ENCODE measurements at places on chromosomes 4 and X.

DNA sequence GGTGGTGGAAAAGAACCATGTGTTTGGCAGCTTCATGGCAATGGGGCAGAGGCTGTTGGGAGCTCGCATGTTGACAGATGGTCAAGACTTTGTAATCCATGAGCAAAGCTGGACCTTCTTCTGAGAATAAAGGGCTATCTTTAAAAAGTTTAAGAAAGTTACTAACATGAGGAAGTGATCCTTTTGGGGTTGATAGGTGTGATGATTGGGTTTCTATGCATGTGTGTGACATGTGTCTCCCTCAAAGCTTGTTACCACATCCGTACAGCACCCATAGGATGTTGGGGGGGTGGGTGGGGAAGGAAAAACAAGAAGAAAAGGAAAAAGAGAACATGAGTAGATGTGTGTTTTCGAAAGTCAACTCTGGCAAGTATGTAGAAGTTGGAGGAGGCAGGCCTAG lies 123.0 kb upstream of the TLR3 start:
- no peak for DNase-seq

GRCh38 chr4:16142598-16143310 lies 58.9 kb upstream of the PROM1 start:
- no peak for DNase-seq

DNA sequence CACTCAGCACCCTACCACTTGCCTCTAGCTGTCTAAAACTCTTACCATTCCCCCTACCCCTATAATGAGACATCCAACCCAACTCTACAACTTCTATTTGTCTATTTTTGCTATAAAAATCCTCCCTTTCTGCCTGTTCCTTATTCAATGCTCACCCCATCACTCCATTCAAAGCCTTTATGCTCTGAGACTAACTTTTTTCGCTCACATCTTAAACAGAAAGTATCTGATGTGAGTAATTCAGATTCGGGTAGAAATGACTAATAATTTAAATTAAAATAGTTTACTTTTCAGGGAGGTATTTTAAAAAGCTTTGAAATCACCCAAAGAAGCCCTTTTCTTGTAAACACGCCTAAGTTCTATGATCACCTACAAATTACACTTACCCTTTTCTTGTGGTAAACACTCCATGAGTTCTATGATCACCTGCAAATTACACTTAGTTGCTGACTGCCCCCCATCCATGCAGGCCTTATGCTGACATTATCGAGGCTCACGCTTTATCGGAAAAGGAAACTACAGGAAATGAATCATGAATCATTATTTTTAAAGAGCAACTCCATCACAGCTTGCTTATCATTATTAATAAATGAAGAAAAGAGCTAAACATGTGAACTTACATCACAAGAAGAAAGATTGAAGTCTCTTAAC lies 168.7 kb upstream of the PPP1R2C start:
- DNase-seq = no peak

DNA sequence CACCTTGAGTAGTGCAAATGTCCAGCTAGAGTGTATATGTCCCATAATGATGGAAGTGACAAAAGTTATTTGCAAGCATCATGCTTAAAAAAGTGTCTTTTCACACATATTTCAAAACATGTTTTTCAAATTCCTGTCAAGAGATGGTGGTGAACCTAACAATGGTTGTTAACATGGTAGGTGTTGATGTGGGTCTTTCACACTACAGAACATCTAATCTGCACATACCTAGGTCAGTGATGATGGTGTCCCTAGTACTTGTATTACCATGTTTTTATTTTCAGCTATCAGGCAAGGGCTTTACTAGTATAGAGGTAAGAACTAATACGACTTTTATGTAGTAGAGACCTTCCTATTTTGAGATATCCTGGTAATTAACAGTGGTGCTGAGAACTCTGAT lies 3.4 kb upstream of the ATXN3L start:
- no peak for DNase-seq

DNA sequence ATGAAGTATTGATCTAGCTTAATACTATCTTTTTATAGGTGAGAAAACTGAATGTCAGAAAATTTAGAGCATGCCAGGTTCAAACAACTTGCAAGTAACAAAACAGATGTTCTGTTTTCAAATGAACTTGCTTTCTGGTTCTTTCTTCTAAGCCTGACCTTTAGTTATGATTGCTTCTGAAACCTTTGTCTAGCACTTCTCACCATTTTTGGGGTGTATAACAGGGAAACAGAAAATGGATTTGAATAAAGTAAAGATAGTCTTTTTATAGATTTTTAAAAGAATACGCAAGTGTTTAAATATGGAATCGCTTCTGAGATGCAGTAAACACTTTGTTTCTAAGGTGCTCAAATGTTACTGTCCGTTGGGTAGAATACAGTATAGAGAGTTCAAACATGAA lies 687.2 kb upstream of the CPEB2 start:
- no peak for DNase-seq

DNA sequence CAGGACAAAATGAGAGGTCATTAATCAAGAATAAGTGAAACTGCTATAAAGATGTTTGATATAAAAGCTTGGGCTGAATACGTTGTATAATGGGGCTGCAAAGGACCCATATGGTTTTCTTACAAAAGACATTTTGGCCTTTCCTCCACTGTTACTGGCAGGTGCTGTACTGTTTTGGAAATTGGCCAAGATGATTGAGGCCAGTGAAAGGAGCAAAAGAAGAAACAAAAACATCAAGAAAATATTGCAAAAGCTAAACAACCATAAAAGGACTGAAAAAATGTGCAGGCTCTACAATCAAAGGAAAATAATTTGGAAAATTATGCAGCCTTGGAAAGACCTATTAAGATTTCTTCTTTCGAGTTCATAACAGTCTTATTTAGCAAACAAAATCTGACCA lies 222.2 kb upstream of the PPP1R2C start:
- no peak for DNase-seq

GRCh38 chr4:10120943-10121567 lies 4.5 kb upstream of the WDR1 start:
- no peak for DNase-seq

GRCh38 chrX:153333266-153333665 lies 687 bp upstream of the ZNF275 start:
- DNase-seq = no peak

- DNase-seq = no peak
These were observed 27.4 kb downstream of the CCKAR start for GRCh38 chr4:26462874-26463273.

DNA sequence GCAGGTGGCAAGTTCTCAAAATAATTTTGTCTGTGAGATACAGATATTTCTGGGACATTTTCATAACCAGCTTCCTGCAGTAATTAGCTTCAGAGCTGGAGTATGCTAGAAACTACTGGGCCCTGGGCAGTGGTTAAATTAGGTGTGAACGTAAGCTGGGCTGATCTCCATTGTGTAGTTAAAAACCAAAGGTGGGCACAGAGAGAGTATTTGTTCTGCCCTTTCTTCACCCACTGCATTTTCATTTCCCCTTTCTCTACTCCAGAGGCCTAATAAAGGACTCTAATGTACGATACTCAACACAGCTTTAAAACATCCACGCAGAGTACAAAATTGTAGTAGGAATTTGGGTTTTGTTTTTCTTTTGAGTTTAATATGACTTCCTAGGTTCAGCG lies 252.7 kb downstream of the SPRY1 start:
- DNase-seq = no peak

GRCh38 chrX:110241816-110242215 lies 76.1 kb downstream of the AMMECR1 start:
- no peak for DNase-seq

DNA sequence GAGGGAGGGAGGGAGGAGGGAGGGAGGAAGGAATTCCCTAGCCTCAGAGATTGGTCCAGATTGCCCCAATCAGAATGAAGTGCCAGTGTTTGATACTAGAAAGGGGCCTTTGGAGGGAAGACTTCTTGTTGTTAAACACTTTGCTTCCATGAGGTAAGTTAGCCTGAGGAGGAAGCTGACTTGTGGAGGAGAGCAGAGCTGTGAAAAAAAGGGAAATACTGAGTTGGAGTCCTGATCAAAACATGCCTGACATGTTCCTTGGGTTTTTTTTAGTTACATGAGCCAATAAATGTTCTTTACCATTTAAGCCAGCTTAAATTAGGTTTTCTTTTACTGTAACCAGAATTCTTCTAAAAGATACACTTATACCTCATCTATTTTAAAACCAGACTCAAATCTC lies 57.6 kb downstream of the GSX2 start:
- DNase-seq = no peak

GRCh38 chrX:41705680-41706374 lies 17.1 kb downstream of the GPR34 start:
- no peak for DNase-seq

DNA sequence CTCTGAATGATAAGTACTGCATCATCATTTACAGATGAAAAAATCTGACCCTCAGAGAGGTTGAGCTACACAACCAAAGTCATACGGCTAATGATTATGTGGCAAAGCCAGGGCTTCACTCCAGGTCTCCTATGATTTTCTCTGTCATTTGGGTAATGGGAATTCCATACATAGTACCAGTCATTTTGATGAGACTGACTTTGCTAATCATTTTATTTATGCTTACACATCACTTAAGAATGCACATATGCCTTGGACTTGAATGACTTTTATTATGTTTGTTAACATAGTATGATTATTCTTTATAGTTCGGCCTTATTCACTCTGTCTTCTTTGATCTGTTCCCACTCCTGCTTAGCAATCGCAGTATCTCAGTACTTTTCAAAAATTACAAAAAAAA lies 255.1 kb upstream of the GPRIN3 start:
- DNase-seq = no peak

GRCh38 chr4:120432301-120432860 lies 365.7 kb upstream of the MAD2L1 start:
- no peak for DNase-seq

GRCh38 chr4:150534818-150535217 lies 47.1 kb upstream of the MAB21L2 start:
- DNase-seq = no peak

DNA sequence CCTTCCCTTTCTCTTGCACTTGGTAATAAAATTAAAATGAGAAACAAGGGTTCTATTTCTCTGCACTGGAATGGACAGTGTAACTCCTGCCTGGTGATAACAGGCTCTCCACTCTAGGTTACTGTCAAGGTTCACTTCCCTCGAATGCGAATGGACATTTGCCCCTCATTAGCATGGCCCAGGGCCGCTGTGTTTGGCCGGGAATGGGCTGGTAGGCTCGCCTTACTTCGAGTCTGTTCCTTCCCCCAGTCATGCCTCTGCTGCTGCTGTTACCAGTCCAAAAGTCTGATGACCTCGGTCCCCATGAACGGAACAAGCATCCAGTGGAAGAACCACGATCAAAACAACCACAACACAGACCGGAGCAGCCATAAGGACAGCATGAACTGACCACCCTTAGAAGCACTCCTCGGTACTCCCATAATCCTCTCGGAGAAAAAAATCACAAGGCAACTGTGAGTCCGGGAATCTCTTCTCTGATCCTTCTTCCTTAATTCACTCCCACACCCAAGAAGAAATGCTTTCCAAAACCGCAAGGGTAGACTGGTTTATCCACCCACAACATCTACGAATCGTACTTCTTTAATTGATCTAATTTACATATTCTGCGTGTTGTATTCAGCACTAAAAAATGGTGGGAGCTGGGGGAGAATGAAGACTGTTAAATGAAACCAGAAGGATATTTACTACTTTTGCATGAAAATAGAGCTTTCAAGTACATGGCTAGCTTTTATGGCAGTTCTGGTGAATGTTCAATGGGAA lies 61.5 kb downstream of the EDNRA start:
- DNase-seq = peak; percentile 15

DNA sequence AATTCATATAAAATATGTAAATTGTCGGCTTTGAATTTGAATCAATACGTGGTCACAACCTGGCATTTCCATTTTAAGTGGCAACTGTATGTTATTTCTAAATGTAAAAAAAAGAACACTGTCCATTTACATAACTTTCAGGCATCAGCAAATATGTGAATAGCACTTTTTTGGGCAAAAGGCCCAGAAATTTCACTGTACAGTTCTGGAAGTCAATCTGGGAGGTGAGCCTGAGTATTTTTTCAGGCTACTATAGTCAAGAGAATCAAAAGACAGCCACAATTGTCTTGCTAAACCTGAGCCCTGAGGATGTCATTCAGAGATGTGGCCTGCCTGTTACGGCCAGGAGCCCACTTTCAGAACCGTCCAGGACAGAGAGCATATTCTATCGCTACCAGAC lies 543.9 kb upstream of the MAGEB2 start:
- no peak for DNase-seq

GRCh38 chr4:137647375-137647774 lies 115.1 kb upstream of the PCDH18 start:
- DNase-seq = no peak

- no peak for DNase-seq
These were observed 4.7 kb downstream of the TLR8 start for GRCh38 chrX:12911122-12911470.

Data from WTC11 (cell line).